ENCODE measurements at places on chromosomes 1 and 21. TPM values are rescaled to one million over a fixed set of nuclear protein-coding genes. Genes with fewer than 3 reads are reported as not detected.
A peak's percentile ranks its signal among the peaks of the same experiment; 100 is the strongest.

DNA sequence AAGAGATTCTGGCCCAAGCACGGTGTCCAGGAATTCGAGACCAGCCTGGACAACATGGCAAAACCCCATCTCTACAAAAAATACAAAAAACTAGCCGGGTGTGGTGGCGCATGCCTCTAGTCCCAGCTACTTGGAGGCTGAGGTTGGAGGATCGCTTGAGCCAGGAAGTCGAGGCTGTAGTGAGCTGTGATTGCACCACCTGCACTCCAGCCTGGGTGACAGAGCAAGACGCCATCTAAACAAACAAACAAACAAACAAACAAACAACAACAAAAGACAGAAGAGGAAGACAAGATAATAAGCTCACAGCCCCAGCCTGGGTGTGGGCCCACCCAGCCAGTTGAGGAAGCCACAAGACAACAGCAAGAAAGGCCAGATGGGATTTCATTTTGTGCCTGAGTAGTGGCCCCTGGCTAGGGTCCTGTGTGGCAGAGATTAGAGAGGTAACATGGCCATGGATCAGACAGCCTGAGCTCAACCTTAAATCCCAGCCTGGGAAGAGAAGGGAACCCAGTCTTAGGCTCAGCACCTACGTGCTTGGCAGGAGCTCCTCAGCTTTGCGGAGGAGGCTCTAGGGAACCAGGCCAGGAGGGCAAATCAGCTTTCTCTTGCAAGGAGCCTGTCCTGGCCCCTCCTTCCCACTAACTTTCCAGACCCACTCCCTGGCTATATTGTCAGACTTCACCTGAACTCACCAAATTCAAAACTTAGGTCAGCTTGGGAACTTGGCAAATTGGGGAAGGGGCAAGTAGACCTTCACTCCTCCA, 4.9 kb upstream of the BEST4 start:
- H3K27ac ChIP-seq: no peak overlapping the region
- H3K27me3 ChIP-seq: no peaks in the 10 kb centered on the region
- peaks cover 6% of the 10 kb centered on the region for H3K4me1 ChIP-seq
- H3K4me3 ChIP-seq: no peak overlapping the region
- peak; percentile 34 for DNase-seq

Gene TMIGD3
- not detected for total RNA-seq

GRCh38 chr1:53134042-53134485, 8.4 kb downstream of the SLC1A7 start:
- no peak overlapping the region for H3K4me3 ChIP-seq
- H3K27me3 ChIP-seq: no peaks in the 10 kb centered on the region
- H3K36me3 ChIP-seq: peaks cover 4% of the 10 kb centered on the region
- DNase-seq: no peak
- peaks cover 15% of the 10 kb centered on the region for H3K4me1 ChIP-seq

DNA sequence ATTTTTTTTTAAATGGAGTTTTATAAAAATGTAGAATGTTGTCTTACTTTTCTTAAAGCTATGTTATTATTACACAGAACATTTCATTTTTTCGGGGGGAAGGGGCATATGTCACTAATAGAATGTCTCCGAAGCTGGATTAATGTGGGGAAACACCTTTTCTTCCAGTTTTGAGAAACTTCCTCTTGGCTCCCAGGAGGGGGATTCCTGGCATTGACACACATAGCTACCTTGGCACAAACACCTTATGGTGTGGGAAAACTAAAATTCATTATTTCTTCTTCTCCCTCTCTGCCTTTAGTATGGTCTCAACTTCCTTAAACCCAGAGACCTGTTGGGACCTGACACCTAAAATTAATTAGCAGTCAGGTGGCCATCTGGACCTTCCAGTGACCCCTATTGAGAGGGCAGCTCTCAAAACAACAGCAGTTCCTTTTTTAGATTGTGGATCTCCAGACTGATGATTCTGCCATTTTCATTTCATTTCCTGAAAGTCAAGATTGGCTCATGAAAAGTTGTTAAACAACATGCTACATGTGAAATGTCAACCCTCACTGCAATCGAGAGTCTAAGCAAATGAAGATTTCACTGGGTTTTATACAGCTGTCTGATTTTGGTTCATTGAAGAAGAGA, 70.1 kb upstream of the EDEM3 start:
- no peak overlapping the region for H3K4me3 ChIP-seq
- no peaks in the 10 kb centered on the region for H3K27me3 ChIP-seq
- DNase-seq: no peak
- no peak overlapping the region for H3K27ac ChIP-seq
- peaks cover 46% of the 10 kb centered on the region for H3K4me1 ChIP-seq

DNA sequence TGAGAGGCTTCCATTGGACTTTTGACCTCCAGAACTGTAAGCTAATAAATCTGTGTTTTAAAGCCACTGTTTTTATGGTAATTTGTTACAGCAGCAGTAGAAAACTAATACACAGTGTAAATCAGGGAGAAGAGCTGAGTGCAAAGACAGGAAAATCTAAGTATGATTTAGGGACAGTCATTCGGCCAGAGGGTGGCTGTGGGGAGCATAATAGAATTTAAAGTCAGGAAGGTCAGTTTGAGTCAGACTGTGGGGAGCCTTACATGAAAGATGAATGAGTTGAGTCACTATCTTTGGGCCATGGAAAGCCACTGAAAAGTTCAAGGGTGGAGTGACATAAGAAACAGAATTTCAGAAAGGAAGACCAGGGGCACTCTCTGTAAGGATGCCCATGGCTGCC, 52.4 kb upstream of the SSX2IP start:
- no peak overlapping the region for H3K4me3 ChIP-seq
- H3K27ac ChIP-seq: no peak overlapping the region
- DNase-seq: no peak

DNA sequence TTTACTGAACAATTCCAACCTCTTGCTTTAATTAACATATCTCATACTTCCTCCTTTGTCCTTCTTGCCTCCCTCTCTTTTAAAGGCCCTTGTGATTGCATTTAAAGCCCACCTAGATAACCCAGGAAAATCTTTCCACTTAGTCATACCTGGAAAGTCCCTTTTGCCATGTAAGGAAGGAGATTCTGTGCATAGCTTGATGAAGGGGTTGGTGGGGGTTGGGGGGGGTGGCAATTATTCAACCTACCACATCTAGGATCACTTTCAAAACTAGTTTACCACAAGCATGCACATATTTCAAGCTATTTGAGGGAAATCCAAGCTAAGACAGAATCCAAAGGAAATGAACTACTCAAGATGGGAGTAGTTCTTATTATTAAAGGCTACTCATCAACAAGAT, 249.1 kb upstream of the PTBP2 start:
- DNase-seq: no peak
- peaks cover 5% of the 10 kb centered on the region for H3K4me1 ChIP-seq
- H3K36me3 ChIP-seq: no peaks in the 10 kb centered on the region
- H3K27me3 ChIP-seq: peaks cover 11% of the 10 kb centered on the region
- no peak overlapping the region for H3K27ac ChIP-seq

DNA sequence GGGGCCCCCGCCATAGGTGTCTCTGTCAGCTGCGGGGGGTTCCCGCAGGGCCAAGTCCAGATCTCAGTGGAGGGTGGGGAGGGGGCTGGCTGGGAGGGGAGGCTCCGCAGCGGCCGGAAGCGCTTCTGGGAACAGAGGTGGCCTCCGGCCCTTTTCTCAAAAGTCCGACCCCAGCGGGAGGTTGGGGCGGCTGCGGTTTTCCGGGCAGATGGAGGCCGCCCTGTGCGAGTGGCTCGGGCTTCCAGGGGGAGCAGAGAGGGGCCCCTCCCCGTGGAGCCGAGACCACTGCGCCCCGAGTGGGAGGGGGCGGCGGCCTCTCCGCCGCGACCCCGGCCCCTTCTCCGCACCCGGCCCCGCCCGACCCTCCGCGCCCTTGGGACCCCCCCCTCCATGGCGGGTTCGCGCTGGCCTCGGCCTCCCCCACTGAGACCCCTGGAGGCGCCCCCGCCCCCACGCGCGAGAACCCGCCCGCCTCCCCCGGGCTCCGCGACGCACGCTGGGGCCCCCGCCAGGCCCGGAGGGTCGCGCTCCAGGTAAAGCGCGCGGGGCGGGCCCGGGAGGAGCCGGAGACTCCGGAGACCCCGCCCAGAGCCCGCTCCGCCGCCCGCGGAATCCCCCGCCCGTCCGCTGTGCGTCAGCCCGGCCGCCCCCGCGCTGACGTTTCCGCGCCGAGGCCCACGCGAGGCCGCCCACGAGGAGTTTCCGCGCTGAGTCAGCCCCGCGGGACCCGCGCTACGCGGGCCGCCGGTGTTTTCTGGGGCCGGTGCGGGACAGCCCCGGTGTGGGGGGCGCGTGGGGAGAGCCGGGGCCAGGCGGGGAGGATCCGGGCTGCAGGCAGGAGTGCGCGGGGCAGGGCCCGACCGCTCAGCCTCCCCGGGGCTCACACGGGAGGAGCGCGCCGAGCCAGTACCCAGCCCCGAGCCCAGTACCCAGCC, 5.2 kb downstream of the TNFRSF18 start:
- no peaks in the 10 kb centered on the region for H3K4me1 ChIP-seq
- no peaks in the 10 kb centered on the region for H3K36me3 ChIP-seq
- no peaks in the 10 kb centered on the region for H3K27me3 ChIP-seq
- peak overlapping the region; percentile 33 for H3K4me3 ChIP-seq
- H3K27ac ChIP-seq: no peak overlapping the region
- peak; percentile 84 for DNase-seq

Gene MPZ
- 0.45 TPM for total RNA-seq

DNA sequence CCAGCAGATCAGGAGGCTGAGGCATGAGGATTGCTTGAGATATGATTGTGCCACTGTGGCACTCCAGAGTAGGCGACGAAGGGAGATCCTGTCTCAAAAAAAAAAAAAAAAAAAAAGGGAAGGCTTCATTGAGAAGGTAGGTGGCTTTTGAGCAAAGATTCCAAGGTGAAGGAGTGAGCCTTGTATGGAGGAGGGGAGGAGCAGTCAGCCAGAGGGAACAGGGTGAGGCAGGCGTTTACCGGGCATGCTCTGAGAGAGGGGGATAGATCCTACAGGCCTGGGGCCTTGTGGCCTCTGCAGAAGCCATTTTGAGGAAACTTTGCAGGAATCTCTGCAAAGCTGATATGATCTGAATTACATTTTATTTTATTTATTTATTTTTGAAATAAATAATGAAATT, 5.1 kb upstream of the HDAC1 start:
- no peak overlapping the region for H3K4me3 ChIP-seq
- no peaks in the 10 kb centered on the region for H3K27me3 ChIP-seq
- H3K4me1 ChIP-seq: peaks cover 6% of the 10 kb centered on the region
- H3K27ac ChIP-seq: no peak overlapping the region

Gene DEPDC1
- total RNA-seq: 4.7 TPM

Gene MYOG
- not detected for total RNA-seq

Gene L1TD1
- total RNA-seq: 0.12 TPM

Data from chondrocyte (in vitro differentiated cells).